ENCODE measurements at places on chromosomes 7 and 10.

DNA sequence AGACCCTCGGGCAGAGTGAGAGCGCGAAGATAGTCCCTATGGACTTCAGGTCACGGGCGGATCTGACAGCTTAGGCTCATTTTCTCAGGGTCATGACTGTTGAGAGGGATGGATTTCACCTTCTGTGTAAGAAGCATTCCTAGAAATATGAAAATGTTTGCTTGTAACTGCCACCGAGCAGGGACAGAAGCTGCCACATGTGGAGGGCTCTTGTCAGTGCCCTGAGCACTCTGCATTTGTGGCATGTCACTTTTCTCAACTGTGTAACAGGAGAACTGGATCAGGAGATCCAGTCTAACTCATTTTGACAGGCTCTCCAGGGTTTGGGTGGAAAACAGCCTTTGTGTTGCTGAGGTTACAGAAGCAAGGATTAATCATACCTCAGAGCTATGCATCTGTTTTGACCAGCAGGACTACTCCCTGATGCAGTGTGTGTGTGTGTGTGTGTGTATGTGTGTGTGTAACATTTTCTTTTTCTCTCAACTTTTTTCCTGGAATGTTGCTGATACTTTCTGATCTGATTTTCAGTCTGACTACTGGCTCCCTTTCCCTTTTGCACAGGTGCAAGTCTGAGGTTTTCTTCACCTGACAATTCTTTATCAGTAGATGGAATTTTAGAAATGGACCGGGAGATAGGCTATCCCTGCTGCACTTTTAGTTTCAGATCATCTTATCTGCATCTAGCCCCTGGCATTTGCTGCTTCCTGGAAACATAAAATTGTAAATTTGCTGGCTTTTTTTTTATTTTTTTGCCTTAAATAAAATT lies 183.3 kb downstream of the STK31 start:
- DNase-seq: no peak

DNA sequence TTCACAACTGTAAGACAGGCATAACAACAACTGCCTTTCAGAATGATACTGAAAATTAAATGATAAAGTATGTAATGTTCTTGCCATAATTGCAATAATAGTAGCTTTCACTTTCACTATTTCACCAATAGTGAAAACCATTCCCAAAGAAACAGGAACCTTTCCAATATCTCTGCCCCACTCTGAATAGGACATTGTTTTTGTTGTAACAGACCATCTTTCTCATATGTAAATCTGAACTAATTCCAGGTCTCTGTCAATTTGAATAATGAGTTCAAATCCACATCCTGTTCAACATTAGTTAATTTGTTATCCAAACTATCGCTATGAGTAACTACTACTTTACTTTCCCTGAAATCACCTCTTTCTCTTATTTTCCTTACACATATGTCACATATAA lies 148.0 kb downstream of the LRRN3 start:
- DNase-seq: no peak

DNA sequence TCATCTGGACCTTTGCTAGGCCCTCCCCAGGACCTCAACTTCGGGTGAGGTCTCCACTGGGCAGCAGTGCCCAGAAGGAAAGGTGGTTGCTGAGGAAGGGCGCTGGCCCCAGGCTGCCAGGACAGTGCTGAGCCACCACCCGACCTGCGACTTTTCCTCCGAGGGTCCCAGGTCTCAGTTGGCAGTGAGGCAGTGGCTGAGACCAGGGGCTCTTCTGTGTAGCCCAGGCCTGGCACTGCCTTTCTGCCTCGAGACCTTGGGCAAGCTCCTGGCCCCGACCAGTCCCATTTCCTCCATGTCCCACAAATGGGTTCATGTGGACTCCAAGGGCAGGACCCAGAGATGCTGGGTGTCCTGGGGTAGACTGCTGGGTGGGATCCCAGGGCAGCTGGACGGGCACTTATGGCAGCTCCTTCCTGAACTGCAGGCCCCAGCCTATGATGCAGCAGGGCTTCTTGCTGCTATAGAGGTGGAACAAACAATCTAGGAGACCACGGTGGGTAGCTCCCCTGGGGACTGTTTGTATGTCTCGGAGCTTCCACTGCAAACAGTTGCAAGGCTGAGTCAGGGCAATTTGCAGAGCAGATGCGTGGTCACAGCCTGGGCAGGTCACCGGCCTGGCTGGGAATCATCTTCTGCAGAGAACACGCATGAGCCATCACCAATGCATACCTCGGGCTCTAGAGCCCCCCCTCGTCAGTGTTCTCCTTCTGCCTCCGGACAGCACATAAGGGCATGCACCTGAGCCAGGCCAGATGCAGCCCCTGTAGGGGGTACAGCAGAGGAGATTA lies 17.9 kb upstream of the LRRC18 start:
- DNase-seq: no peak

DNA sequence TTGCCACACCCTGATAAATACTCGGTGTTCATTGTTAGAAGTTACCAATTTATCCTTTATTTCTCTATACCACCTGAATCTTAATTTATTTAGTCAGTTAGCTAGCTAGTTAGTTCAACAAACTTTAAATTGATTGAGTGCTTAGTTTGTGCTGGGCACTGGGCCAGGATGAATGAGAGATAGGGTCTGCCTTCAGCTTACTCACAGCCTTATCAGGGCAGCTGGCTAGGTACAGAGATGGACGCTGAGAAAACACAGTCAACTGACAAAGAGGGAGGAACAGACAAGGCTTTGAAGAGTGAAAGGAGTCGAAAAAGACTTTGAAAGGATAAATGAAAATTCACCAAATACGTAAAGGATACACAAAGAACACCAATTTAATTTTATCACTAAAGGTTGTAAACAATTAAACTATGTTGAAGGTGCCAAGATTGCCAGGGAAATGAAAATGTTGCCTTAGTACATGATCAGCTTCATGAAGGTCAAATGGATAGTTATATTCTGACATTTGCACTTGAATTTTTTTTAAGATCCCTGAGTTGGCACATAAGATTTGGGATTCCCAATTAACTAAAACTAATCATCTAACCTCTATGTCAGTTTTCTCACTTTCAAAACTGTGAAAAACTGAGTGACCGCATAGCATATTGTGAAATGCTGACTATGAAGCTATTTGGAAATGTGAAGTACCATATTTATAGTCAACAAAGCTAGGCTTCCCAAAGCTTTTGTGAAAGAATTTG lies 2.1 kb downstream of the CAV2 start:
- DNase-seq: no peak

- no peak for DNase-seq
Measured at GRCh38 chr10:70899096-70899495, 10.7 kb upstream of the PCBD1 start.

DNA sequence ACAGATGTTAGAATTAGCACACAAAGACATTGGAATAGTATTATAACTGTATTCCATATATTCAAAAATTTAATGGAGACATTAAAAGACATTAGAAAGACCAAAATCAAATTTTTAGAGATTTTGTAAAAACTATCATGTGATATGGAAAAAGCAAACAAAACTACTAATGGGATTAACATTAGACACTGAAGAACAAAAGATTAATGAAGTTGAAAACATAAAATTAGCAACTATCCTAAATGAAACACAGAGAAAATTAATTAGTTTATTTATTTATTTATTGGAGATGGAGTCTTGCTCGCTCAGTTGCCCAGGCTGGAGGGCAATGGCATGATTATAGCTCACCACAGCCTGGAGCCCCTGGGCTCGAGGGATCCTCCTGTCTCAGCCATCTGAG lies 158.8 kb downstream of the DOCK4 start:
- DNase-seq: no peak

DNA sequence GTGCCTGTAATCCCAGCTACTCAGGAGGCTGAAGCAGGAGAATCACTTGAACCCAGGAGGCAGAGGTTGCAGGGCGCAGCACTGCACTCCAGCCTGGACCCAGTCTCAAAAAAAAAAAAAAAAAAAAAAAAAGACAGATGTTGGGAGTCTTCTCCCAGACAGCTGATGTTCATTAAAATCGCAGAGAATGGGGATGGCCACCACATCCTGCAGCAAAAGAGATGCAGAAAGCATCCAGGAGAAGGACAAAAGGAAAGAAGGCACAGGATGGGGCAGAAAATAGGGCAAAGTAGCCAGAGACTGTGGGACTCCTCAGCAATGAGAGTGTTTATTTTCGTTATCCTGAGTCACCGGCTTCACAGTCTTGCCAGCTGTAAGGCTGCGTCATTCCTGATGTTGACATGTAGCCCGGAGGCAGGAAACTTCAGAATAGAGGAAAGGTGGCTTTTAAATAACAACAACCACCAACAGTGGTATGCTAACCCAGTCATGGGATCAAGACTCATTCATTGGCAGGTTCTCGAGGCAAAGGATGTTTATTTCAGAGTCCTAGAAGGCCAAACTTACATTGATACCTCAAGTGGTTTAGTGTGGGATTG lies 149.5 kb upstream of the SVIL start:
- no peak for DNase-seq

GRCh38 chr7:76037310-76037709 lies 10.5 kb downstream of the STYXL1 start:
- DNase-seq: no peak

GRCh38 chr10:130244031-130244927 lies 108.1 kb downstream of the GLRX3 start:
- DNase-seq: no peak

DNA sequence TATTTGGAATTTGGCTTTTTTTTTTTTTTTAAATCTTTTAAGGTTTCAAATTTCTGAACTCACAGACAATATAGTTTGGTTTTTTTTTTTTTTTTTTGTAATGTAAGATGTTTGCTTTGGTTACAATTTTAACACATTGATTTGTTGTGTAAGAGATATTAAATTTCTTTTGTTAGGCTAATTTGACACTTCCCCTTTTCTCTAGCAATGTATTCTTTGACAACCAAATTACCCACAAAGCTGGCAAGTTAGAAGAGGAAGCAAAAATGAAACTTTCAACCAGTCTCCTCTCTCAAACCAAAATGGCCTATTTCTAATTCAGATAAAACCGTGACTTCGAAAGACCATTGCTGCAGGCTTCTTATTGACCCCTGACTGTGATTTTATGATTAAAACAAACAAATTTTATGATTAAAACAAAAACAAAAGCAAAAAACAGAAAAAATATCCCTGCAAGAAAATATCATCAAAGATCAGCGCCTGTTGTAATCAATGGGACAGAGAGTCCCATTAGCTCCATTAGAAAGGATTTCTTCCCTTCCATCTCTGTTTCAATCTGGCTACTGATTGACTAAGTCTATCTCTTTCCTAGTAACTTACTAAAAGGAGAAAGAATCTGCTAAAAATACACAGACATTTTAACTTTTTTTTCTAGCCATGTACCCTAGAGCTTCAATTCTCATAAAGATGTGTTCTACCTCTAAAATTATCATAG lies 489.2 kb downstream of the MDFIC start:
- no peak for DNase-seq
